ENCODE measurements at places on chromosomes 3 and 15. TPM values are rescaled to one million over a fixed set of nuclear protein-coding genes. Genes with fewer than 3 reads are reported as not detected.

TWF2 gene
- 59.7 TPM for total RNA-seq

CLDN16 gene
- total RNA-seq, result not detected

UCN2 gene
- 18.8 TPM for total RNA-seq

ZNF501 gene
- 2.5 TPM for total RNA-seq

ZXDC gene
- total RNA-seq, result 20.9 TPM

ITIH4 gene
- total RNA-seq, result 0.21 TPM

SLC9C1 gene
- 0.64 TPM for total RNA-seq

MAGI1 gene
- 3.6 TPM for total RNA-seq

CTXND1 gene
- 1.9 TPM for total RNA-seq

CLDN1 gene
- total RNA-seq, result 42.9 TPM

All from SK-MEL-5 (cell line).